ENCODE measurements at places on chromosomes 12 and 14.

GRCh38 chr12:31586728-31587127, 4.2 kb downstream of the DENND5B start:
- no peak for DNase-seq

DNA sequence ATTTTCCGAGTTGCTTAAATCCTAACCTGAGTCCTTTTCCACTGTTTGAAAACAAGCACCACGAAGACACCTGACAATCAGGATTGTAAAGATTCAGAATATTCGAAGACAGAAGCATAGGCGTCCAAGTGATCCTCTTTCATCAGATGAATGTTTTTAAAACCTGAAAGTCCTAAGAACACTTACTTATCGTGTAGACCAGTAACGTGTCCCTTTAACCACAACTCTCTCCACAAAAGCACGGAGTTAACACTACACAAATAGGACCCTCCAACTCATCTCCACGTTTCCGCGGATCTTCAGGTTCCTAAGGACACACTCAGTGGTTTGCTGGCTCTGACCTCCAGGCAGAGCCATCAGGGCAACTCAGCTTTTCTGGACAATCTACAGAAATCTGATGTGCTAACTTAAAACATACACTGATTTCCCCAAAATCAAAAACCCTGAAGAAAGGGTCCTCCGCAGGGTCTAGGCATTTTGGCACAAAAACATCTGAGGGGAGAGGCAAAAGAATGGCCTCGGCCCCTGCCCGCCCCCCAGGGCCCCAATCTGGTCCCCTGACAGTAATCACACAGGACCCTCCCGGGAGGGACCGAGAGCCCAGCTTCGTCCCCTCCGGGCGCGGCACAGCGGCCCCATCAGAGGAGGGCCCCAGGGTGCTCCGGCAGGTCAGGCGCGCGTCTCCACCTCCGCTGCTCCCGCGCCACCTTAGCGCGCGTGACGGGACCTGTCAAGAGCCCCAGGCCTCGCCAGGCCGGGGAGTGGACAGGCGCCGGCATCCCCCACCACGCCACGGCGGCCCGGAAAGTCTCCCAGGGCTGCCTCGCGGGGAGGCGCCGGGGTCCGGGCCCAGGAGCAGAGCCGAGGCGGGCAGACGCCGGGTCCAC, 925 bp downstream of the DICER1 start:
- DNase-seq, result peak; percentile 23

DNA sequence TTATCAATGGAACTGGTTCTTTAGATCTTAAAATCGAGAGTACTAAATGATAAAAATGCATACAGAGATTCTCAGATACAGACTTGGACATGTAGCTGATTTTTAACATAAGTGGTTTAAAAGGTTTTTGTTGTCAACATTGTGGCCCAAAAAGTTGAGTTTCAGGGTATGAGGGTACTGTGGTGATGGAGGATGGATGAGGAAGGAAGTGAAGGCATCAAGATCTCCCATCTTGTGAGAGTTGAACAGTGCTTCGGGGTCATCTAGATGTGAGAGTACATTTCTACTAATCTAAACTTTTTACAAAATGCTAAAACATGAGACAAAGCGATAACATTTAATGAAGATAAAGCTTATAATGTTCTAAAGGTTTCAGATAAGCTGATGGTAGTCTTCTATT, 452.6 kb downstream of the PCNX1 start:
- no peak for DNase-seq

- DNase-seq, result no peak
Observed at GRCh38 chr14:85663256-85663655, 133.3 kb downstream of the FLRT2 start.

GRCh38 chr14:61074852-61075251, 93.8 kb downstream of the SLC38A6 start:
- no peak for DNase-seq

GRCh38 chr14:78764645-78765044, 594.5 kb downstream of the NRXN3 start:
- no peak for DNase-seq

DNA sequence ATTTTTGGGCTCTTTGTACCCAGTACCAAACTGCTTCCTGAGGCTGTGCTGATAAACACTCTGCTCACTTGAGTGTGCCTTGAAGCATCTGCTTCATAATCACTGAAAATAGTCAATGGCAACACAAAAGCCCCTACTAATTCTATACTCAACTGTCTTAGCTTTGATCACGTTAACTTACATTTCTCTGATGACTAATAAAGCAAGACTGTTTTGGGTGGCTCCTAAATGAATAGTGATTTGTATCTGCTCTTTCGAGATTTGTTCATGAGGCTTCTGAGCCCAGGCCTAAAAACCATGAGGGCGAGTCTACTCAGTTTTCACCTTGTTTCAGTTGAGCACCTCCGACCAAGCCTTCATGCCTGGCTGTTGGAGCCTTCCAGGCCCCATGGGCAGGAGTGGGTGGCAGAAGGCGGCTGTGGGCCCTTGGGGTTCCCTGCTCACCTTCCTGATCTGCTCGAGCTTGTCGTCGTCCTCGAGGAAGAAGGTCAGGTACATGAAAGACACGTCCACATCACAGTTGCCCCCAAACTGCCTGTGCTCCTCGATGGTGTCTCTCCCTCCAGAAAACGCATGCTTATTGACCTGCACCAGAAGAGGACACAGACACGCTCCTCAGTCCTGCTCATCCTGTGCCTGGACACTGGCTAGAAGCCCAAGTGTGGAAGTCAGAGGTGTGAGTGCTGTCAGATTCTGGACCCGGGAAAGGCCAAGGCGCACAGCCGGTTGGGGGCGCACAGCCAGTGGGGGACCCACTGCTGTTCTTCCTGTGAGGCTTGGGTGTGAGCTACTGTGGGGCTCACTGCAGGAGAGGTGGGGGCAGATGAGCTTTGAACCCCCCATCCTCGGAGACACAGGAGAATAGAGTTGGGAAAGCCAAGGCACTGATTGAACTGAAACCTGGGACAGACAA, 13.7 kb downstream of the SLC25A47 start:
- no peak for DNase-seq

DNA sequence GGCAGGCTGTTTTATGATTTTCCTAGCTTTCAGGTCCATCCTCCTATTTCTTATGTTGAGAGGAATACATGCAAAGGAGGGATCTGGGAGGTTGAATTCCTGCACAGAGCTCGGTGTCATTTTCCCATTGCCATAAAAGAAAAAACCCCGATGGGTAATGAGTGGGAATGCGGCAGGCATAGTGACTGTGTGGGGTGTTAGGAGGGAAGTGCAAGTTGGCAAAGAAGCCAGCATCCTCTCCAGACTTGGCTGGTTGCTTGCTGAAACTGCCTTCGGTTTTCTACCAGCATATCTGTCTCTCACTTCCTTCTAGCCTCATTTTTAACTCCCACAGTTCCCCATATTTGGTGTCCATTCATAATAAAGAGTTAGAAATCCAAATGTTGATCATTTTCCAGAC, 1046.1 kb downstream of the SLC6A15 start:
- DNase-seq, result no peak

- DNase-seq, result no peak
Observed at GRCh38 chr12:4820971-4821370, 88.7 kb upstream of the KCNA1 start.

DNA sequence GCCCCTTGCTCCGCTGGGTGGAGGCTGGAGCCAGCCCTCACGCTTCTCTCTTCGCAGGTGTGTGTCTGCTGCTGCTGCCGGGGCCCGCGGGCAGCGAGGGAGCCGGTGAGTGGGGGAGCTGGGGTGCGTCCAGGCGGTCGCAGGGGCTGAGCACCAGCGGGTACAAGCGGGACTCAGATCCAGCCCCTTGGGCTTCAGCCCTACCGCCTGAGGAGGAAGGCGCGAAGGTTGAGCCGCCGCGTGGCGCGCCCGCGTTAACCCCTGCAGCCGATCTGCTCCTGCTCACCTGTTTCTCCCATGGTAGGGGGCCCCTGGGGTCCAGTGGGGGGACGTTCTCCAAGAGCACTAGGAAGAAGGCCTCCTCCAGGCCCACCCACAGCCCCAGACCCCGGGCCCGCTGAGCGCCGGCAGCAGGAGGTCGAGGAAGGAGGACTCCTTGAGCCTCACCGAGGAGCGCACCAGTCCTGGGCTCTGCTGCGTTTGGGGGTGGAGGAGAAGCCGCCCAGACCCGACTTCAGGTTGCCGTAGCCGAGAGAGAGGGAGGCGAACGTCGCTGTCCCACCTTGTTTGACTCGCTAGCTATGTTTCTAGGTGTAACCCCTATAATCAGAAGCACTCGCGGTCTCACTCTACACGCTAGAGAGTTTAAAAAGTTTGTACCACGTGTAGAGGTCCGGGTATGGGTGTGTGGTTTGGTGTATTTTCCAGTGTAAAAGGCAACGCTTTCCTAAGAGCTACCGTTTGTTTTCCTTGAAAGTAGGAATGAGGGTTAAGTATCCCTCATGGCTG, 834 bp downstream of the COCH start:
- DNase-seq, result no peak

GRCh38 chr12:113007166-113007565, 28.8 kb downstream of the OAS2 start:
- no peak for DNase-seq

GRCh38 chr14:61183196-61183885, 97.8 kb downstream of the TMEM30B start:
- DNase-seq, result no peak

GRCh38 chr12:20211981-20212421, 156.3 kb upstream of the PDE3A start:
- DNase-seq, result no peak

DNA sequence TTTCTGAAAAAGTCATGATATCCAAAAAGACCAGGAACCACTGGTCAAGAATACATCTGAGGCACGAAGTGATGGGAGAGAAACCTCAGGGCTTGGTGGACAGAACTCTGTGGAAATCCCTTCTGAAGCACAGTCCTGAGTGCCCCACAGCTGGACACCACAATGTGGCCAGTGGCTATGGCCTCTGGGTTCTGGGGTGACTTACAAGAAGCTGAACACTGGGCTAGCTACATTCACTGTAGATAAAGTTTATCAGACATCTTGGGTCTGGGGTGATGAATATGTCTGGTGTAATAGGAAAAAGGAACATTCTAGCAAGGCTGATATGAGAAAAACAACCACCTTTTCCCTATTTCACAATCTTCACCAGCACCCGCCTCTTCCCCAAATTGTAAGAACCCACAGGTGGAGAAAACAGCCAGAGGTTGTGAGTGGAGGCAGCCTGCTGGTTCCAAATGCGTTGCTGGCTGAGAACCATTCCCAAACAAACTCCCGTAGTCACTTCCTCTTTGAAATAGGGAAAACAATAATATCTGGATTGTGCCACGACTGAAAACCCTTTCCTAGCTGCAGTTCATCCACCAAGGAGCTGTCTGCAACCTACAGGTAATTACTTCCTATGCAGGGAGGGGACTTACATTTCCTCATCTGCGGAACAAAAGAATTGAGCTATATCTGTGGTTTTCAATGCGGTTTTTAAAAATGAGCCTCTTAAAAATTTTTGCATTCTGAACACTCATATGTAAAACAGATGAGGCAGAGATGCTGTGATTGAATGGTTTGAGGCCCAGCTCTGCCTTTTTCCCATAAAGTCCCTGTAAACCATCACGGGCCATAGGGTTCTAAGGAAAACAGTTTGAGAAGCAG, 193.6 kb downstream of the SLC41A2 start:
- DNase-seq, result no peak

DNA sequence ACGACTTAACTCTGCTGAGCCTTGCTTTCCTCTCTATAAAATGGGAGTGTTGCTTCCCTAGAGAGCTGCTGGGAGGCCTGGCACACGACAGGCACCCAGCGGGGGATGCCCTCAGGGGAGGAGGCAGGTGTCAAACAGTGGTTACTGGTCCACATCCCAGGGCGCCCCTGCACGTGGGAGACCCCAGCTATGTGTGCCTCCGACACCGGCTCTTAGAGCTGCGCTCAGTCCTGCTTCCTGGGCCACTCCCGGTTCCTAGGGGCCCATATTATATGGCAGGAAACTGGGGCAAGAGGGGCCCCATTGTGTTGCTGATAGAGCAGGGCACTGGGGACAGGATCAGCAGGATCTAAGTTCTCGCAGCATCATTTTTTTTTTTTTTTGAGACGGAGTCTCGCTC, 47.3 kb downstream of the CHGA start:
- DNase-seq, result no peak

DNA sequence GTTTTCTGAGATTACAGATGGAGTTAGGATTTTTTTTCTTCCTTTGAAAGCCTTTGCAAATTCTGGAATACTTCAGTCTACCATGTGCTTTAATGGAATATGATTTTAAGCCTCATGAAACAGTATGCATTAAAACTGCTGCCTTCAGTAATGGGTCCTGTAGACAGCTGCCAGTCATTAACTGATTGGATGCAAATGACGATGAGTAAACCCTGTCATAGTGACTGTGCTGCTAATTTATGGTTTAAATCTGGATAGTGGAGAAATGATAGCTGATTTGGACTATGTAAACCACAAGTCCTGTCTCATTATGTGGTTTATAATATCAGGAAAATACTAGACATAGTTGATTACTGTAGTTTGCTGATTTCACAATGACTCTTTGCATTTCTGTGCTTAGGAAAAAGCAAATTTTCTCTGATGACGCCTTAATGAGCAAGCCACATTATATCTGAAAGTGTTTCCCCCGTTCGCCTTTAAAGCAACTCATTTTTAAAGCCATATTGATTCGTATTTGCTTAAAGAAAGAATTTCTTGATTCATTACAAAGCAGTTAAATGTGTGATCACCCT, 217.6 kb downstream of the TMTC2 start:
- no peak for DNase-seq

DNA sequence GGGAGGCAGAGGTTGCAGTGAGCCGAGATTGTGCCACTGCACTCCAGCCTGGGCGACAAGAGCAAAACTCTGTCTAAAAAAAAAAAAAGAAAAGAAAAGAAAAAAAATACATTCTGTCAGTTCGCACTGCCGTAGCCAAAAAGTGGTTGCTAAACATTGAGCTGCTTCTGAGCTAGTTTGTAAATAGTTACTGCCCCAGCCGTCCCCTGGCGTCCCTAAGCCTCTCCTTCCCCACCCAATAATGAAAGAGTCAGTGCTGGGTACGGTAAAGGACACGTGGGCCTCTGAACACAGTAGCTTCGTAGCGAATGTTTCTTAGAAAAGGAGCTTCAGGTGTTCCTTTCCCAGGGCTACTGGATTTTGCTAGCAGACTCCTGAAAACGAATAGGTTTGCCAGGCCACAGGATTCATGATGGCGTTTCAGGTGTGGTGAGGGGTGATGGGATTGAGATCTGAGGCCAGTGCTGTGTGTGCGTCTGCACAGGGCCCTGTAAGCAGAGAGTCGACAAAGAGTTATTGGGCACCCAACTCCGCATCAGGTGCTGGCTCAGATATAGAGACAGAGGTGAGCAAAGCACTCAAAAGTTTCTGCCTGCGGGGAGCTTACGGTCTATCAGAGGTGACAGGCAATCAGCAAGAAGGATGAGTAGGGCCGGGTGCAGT, 94.1 kb downstream of the LGMN start:
- DNase-seq, result no peak

GRCh38 chr12:52256584-52256935, 17.9 kb upstream of the KRT86 start:
- no peak for DNase-seq
